Stimulated activated memory B cell treated with anti-CD40 and anti-IgM and Interleukin-4, amounts not matched to agents 10 μg/mL and 1 μg/mL and 100 μg/mL, for 72 hours (primary cell): ENCODE measurements at places on chromosomes 16 and 17.
A peak's percentile ranks its signal among the peaks of the same experiment; 100 is the strongest.

GRCh38 chr17:19874256-19874655 lies 6.5 kb upstream of the ULK2 start:
- ATAC-seq, result no peak
- H3K4me1 ChIP-seq, result peaks cover 12% of the 10 kb centered on the region
- no peak overlapping the region for H3K27ac ChIP-seq
- no peaks in the 10 kb centered on the region for H3K36me3 ChIP-seq
- no peak overlapping the region for H3K4me3 ChIP-seq

DNA sequence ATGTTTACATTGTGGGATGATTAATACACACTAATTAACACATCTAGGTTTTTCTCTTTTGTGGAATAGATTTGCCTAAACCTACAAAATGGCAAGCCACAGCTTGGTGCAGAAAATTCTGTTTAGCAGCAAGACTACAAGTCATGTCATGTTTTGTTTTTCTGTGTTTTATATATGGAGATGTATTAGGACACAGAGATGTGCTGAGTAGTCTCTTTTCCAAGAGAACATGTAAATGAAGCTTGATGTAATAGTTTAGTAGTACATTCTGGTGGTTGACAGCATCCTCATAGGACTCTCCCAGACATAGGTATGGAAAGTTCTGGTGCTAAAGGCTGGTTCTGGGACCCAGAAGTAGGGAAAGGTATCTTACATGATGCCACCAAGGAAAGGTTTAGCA lies 1345.4 kb downstream of the CDH11 start:
- H3K27me3 ChIP-seq, result no peaks in the 10 kb centered on the region
- H3K4me1 ChIP-seq, result no peaks in the 10 kb centered on the region
- no peak overlapping the region for H3K4me3 ChIP-seq
- no peak overlapping the region for H3K27ac ChIP-seq
- no peak for ATAC-seq

DNA sequence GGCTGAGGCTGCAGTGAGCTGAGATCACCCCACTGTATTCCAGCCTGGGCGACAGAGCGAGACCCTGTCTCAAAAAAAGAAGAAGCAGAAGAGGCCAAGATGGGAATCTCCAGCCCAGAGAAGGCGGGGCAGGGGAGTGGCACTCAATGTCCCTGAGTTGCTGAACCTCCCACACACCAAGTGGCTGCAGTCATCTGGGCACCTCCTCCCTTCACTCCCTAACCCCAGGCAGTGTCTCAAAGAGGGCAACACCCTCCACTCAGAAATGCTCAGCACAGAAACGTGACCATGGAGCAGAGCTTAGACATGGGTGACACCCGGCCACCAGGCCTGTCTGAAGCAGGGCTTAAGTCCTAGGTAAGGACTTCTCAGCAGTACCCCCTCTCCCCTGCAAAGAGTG lies 36.3 kb upstream of the BCAR1 start:
- H3K27me3 ChIP-seq, result no peaks in the 10 kb centered on the region
- H3K27ac ChIP-seq, result no peak overlapping the region
- H3K4me3 ChIP-seq, result no peak overlapping the region
- ATAC-seq, result no peak
- H3K36me3 ChIP-seq, result peaks cover 44% of the 10 kb centered on the region

- no peaks in the 10 kb centered on the region for H3K27me3 ChIP-seq
- ATAC-seq, result no peak
- no peak overlapping the region for H3K4me3 ChIP-seq
- peak overlapping the region; percentile 10 for H3K27ac ChIP-seq
- peaks cover 44% of the 10 kb centered on the region for H3K4me1 ChIP-seq
- no peaks in the 10 kb centered on the region for H3K36me3 ChIP-seq
Observed at GRCh38 chr17:27521281-27522027, 65.2 kb downstream of the KSR1 start.

- no peak overlapping the region for H3K4me3 ChIP-seq
- ATAC-seq, result no peak
- peaks cover 29% of the 10 kb centered on the region for H3K36me3 ChIP-seq
- no peak overlapping the region for H3K27ac ChIP-seq
Observed at GRCh38 chr17:18100616-18101015, 7.9 kb upstream of the MYO15A start.

GRCh38 chr16:66475232-66475631 lies 48.1 kb downstream of the BEAN1 start:
- H3K27ac ChIP-seq, result no peak overlapping the region
- no peak for ATAC-seq
- H3K36me3 ChIP-seq, result no peaks in the 10 kb centered on the region
- no peak overlapping the region for H3K4me3 ChIP-seq

GRCh38 chr16:6545329-6545728 lies 787.3 kb upstream of the RBFOX1 start:
- H3K27ac ChIP-seq, result no peak overlapping the region
- H3K4me3 ChIP-seq, result no peak overlapping the region
- H3K4me1 ChIP-seq, result no peaks in the 10 kb centered on the region
- H3K27me3 ChIP-seq, result no peaks in the 10 kb centered on the region

GRCh38 chr16:73126525-73126853 lies 78.6 kb upstream of the ZFHX3 start:
- H3K4me3 ChIP-seq, result no peak overlapping the region
- H3K27me3 ChIP-seq, result peaks cover 40% of the 10 kb centered on the region
- no peak overlapping the region for H3K27ac ChIP-seq
- no peak for ATAC-seq
- no peaks in the 10 kb centered on the region for H3K4me1 ChIP-seq

- H3K27me3 ChIP-seq, result no peaks in the 10 kb centered on the region
- no peak for ATAC-seq
- no peak overlapping the region for H3K4me3 ChIP-seq
- H3K4me1 ChIP-seq, result peaks cover 13% of the 10 kb centered on the region
- H3K27ac ChIP-seq, result no peak overlapping the region
- peaks cover 20% of the 10 kb centered on the region for H3K36me3 ChIP-seq
Observed at GRCh38 chr17:57593739-57594462, 151.2 kb downstream of the CCDC182 start.

DNA sequence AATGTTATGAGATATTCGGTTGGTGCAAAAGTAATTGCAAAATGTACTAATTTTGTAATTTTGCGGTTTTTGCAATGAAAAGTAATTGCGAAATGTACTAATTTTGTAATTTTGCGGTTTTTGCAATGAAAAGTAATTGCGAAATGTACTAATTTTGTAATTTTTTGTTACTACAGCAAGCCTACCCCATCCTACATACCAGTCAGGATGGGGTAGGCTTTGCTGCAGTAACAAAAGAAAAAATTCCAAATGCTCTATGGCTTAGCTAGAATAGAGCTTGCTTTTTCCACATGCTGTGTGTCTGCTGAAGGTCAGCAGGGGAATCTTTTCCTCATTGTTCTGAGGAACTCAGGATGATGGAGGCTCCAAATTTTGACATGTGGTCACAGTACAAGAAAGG lies 83.3 kb upstream of the GPRC5B start:
- H3K27ac ChIP-seq, result no peak overlapping the region
- no peaks in the 10 kb centered on the region for H3K27me3 ChIP-seq
- no peak for ATAC-seq
- H3K36me3 ChIP-seq, result no peaks in the 10 kb centered on the region
- H3K4me3 ChIP-seq, result no peak overlapping the region

DNA sequence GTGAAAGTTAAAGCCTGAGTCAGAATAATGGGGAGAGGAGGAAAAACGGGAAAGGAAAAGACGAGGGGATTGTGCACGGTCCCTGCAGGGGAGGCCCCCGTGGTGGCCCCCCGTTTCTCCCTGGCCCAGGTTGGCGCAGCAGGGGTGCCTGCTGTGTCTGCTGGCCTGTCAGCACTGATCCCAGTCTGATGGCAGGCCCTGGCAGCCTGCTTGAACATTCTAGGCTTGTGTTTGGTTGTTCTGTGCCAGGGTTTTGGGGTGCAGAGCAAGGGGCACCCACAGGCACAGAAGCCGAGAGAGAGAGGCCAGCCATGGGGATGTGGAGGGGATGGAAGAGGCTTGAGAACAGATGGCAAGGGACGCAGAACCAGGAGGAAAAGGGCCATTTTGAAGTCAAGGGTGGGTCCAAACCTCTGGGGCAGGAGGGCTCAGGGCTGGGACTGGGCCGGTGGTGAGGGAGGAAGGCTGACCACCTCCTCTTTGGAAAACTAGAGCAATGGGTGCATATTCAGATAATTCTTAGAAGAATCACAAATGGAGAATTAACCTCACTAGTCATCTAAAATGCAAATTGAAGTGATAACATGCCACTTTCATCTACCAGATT lies 35.9 kb downstream of the TBX4 start:
- no peaks in the 10 kb centered on the region for H3K27me3 ChIP-seq
- H3K4me3 ChIP-seq, result no peak overlapping the region
- no peak overlapping the region for H3K27ac ChIP-seq
- no peak for ATAC-seq

- H3K36me3 ChIP-seq, result peaks cover 49% of the 10 kb centered on the region
- H3K27me3 ChIP-seq, result no peaks in the 10 kb centered on the region
- no peak overlapping the region for H3K4me3 ChIP-seq
- peaks cover 15% of the 10 kb centered on the region for H3K4me1 ChIP-seq
Observed at GRCh38 chr17:4969551-4970173, 2.0 kb upstream of the SPAG7 start.

DNA sequence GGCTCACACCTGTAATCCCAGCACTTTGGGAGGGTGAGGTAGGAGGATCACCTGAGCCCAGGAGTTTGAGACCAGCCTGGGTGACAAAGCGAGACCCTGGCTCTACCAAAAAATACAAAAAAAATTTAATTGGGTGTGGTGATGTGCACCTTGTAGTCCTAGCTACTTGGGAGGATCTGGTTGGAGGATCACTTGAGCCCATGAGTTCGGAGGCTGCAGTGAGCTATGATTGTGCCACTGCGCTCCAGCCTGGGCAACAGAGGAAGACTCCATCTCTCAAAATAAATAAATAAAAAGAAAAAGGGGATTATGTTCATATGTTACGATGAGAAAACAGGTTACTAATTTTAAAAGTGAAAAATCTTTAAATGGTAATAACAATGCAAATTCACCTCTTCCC lies 996 bp downstream of the MLKL start:
- peaks cover 62% of the 10 kb centered on the region for H3K4me1 ChIP-seq
- H3K27me3 ChIP-seq, result no peaks in the 10 kb centered on the region
- H3K36me3 ChIP-seq, result peaks cover 7% of the 10 kb centered on the region

DNA sequence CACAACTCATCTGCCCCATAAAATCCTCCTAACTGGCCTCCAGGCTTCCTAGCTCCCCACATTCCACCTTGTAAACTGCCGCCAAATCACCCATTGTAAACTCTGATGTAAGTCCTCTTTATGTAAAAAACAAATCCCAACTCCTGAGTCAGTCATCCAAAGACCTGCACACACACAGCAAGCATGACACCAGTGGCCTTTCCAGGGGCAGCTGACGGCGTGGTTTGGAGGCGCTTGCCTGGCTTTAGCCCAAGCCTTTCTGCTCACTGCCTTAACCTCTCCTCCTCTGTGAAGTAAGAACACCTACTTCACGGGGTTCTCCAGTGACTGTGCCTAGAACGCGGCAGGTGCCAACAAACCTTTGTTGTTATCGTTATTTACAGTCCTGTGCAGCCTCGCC lies 14.0 kb downstream of the UBE2O start:
- no peak for ATAC-seq
- no peak overlapping the region for H3K27ac ChIP-seq
- no peak overlapping the region for H3K4me3 ChIP-seq

DNA sequence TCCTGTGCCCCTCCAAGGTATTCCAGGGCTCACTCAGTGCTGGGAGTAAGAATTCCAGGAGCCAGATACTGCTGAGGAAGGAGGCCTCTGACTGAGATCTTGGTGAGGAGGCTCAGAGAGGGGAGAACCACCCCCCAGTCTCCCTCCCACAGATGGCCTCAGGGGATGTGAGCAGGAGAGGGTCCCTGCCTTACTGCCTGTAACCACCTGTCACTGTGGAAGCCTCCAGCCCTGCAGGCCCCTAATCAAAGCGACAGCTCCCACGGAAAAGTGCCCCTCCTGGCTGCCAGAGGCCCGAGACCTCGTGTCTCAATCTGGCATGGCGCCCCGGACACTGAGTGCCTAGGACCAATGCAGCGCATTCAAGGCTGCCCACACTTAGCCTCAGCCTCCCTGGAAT lies 7.7 kb upstream of the C17orf113 start:
- ATAC-seq, result no peak
- peaks cover 28% of the 10 kb centered on the region for H3K27me3 ChIP-seq
- peaks cover 10% of the 10 kb centered on the region for H3K4me1 ChIP-seq
- no peak overlapping the region for H3K27ac ChIP-seq
- H3K36me3 ChIP-seq, result no peaks in the 10 kb centered on the region

- H3K27me3 ChIP-seq, result peaks cover 28% of the 10 kb centered on the region
- no peaks in the 10 kb centered on the region for H3K36me3 ChIP-seq
- H3K4me1 ChIP-seq, result peaks cover 19% of the 10 kb centered on the region
- H3K27ac ChIP-seq, result no peak overlapping the region
Observed at GRCh38 chr16:67252609-67253497, 4.1 kb downstream of the SLC9A5 start.

GRCh38 chr17:63764716-63765115 lies 8.7 kb downstream of the CCDC47 start:
- no peak overlapping the region for H3K4me3 ChIP-seq
- peaks cover 32% of the 10 kb centered on the region for H3K4me1 ChIP-seq
- peaks cover 41% of the 10 kb centered on the region for H3K36me3 ChIP-seq
- no peak for ATAC-seq
- no peak overlapping the region for H3K27ac ChIP-seq

DNA sequence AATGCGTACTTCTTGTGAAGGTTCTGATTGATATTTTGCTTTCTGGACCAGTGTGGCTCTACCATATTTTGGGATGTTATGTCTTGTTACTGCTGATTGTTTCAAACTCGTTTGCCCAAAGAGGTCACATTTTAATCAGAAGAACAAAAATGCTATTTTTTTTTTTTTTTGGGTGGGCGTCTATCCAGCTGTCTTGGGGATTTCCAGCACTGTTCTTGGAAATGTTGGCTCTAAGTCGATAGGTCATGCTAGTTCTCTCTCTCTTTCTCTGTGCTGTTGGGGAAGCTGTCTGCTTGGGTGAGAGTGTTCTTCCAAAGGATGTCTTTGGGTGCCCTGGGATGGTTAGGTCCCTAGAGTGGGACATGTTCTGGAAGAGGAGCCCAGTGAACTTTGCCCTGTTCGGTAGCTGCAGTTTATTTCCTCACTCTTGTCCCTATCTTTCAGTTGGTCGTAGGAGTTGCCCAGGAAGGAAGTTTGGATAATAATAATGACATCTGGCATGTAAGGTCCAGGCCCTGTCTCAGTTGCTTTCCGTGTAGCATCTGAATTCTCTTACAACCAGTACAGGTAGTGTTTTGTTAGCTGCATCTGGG lies 2.9 kb downstream of the IRF8 start:
- peak overlapping the region; percentile 93 for H3K4me3 ChIP-seq
- peaks cover 72% of the 10 kb centered on the region for H3K36me3 ChIP-seq
- peak overlapping the region; percentile 84 for H3K27ac ChIP-seq
- ATAC-seq, result no peak
- peaks cover 79% of the 10 kb centered on the region for H3K4me1 ChIP-seq
- no peaks in the 10 kb centered on the region for H3K27me3 ChIP-seq

GRCh38 chr17:28724500-28725165 lies 1.4 kb downstream of the TLCD1 start:
- peak overlapping the region; percentile 93 for H3K4me3 ChIP-seq
- peaks cover 60% of the 10 kb centered on the region for H3K4me1 ChIP-seq
- peaks cover 54% of the 10 kb centered on the region for H3K36me3 ChIP-seq
- no peak for ATAC-seq

DNA sequence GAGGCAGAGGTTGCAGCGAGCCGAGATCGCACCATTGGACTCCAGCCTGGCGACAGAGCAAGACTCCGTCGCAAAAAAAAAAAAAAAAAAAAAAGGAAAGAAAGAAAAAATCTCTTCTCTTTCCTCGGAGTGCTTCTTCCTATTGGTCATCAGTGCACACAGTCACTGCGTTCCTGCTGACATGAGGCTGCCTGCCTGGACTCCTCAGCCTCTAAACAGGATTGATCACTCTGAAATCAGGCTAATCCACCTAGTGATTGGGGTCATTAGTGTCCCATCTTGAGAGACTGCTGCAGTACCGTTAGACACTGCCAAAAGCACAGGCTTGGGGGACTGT lies 30.8 kb downstream of the PLCD3 start:
- no peak for ATAC-seq
- H3K36me3 ChIP-seq, result peaks cover 79% of the 10 kb centered on the region
- H3K4me1 ChIP-seq, result peaks cover 13% of the 10 kb centered on the region
- no peak overlapping the region for H3K4me3 ChIP-seq
- H3K27ac ChIP-seq, result no peak overlapping the region
